ENCODE measurements at places on chromosomes 16 and 17. TPM values are rescaled to one million over a fixed set of nuclear protein-coding genes. Genes with fewer than 3 reads are reported as not detected.

GRCh38 chr16:59604354-59604753, 870.2 kb upstream of the GOT2 start:
- no peaks in the 10 kb centered on the region for H3K36me3 ChIP-seq
- no peaks in the 10 kb centered on the region for H3K4me1 ChIP-seq
- DNase-seq = no peak
- no peak overlapping the region for H3K27ac ChIP-seq

GRCh38 chr16:630815-631405, at the start of gene WFIKKN1:
WFIKKN1 (plus strand) TSS chr16:630985; CDS start chr16:631254, 269 bp downstream.
- no peaks in the 10 kb centered on the region for H3K27me3 ChIP-seq
- no peaks in the 10 kb centered on the region for H3K36me3 ChIP-seq
- DNase-seq = no peak
- H3K27ac ChIP-seq = no peak within 1 kb of the TSS
- H3K4me3 ChIP-seq = peak within 1 kb of the TSS; percentile 36

GRCh38 chr17:51926448-51926847, 232.1 kb downstream of the CA10 start:
- peaks cover 7% of the 10 kb centered on the region for H3K27me3 ChIP-seq
- no peak overlapping the region for H3K27ac ChIP-seq
- DNase-seq = no peak
- no peak overlapping the region for H3K4me3 ChIP-seq

GRCh38 chr17:58277107-58277801, 3.5 kb downstream of the MPO start:
- DNase-seq = no peak
- H3K4me3 ChIP-seq = no peak overlapping the region
- peaks cover 28% of the 10 kb centered on the region for H3K27me3 ChIP-seq

DNA sequence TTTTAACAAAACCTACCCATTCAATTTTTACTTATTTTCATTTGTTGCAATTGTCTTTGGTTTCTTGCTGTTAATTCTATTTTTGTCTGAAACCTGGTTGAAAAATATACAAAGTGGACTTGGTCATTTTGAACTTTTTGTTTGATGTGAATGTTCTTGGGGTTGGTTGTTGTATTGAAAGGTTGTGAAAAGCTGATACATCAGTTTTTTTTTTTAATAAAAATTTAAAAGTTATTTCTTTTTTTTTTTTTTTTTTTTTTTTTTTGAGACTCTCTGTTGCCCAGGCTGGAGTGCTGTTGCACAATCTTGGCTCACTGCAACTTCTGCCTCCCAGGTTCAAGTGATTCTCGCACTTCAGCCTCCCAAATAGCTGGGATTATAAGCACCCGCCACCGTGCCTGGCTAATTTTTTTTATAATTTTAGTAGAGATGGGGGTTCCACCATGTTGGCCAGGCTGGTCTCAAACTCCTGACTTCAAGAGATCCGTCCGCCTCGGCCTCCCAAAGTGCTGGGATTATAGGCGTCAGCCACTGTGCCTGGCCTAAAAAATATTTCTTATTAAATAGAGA, 28.9 kb downstream of the WIPF2 start:
- H3K4me1 ChIP-seq = peaks cover 32% of the 10 kb centered on the region
- H3K36me3 ChIP-seq = no peaks in the 10 kb centered on the region
- H3K4me3 ChIP-seq = no peak overlapping the region
- DNase-seq = no peak
- no peaks in the 10 kb centered on the region for H3K27me3 ChIP-seq
- no peak overlapping the region for H3K27ac ChIP-seq

DNA sequence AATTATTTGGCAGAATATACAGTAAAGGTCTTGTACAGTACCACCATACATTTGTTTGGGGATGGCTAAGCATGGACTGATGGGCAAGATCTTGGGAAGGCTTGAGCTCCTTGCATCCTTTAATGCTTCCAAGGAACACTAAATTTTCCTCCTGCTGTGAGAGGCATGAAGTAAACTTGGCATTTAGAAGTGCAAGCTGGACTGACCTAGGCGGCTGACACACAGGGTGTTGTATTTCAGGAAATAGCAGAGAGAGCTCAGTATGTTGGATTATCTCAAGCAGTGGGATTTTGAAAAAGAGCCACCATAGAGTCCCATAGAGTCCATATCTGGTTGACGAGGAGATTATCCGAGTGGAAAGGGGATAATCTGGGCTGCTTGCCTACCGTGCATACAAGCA, 2137.1 kb downstream of the TP53TG3F start:
- no peak overlapping the region for H3K27ac ChIP-seq
- no peaks in the 10 kb centered on the region for H3K4me1 ChIP-seq
- no peak overlapping the region for H3K4me3 ChIP-seq
- no peaks in the 10 kb centered on the region for H3K27me3 ChIP-seq
- no peak for DNase-seq

DNA sequence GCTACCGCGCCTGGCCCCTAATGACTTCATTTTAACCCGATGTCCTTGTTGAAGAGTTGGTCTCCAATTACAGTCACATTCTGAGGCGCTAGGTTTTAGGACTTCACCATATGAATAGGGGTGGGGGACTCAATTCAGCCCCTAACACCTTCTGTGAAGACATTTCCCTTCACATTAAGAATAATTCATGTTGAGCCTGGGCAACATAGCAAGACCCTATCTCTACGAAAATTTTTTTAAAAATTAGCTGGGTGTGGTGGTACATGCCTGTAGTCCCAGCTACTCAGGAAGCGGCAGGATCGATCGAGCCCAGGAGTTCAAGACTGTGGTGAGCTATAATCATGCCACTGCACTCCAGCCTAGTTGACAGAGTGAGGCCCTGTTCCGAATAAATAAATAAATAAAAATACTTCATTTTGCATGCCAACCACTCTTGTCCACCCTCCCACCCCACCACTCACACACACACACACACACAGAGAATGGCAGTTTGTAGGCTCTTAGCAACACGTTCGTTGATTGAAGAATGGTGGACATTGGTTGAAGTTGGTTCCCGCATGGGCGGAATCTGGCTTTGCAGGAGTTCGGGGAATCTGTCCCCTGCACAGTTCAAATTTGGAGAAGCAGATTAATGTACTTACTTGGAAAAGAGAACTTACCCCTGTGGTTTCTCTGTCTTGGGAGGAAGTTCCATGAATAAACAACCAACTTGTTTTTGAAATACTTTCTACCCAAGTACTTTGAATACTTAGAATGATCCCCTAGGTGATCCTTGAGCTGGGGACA, 27.8 kb upstream of the TVP23A start:
- H3K36me3 ChIP-seq = no peaks in the 10 kb centered on the region
- no peak overlapping the region for H3K27ac ChIP-seq
- no peak for DNase-seq
- H3K4me1 ChIP-seq = no peaks in the 10 kb centered on the region
- H3K4me3 ChIP-seq = no peak overlapping the region

DNA sequence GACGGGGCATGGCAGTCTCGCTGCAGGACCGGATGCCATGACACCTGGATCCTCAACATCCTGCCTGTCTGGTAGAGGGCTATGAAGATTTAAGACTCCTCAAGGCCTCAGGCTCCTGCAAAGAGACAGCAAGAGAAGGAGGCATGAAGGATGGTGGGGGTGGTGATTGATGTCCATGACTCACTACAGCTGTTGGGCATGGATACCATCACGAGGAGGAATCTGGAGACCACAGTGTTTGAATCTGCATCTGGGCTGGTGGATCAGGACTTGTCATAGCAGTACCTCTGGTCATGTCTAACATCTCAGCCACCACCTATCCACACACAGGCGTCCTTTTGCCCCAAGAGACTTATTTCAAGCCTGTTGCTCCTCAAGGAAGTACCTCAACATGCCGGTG, 50.2 kb upstream of the WSCD1 start:
- peaks cover 18% of the 10 kb centered on the region for H3K27me3 ChIP-seq
- H3K27ac ChIP-seq = no peak overlapping the region
- no peaks in the 10 kb centered on the region for H3K36me3 ChIP-seq
- no peak for DNase-seq
- H3K4me3 ChIP-seq = no peak overlapping the region

DNA sequence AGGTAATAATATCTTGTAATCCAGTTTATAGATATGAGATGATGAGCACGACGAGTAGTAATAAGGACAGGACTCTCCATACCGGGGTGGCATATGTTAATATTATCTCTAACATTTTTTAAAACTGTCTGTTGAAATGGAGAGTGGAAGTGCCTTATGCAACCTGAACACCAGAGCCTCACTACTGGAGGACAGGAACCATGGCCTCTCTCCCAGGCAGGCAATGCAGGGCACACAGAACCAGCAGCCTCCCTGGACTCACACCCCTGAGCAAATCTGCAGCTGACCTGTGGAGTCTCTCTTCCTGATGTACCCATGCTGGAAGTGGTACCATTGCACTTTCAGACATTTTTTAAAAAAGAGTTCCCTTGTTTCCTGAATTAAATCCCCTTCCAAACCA, 55.2 kb upstream of the ERN1 start:
- no peak overlapping the region for H3K4me3 ChIP-seq
- peaks cover 21% of the 10 kb centered on the region for H3K36me3 ChIP-seq
- H3K4me1 ChIP-seq = peaks cover 20% of the 10 kb centered on the region

DNA sequence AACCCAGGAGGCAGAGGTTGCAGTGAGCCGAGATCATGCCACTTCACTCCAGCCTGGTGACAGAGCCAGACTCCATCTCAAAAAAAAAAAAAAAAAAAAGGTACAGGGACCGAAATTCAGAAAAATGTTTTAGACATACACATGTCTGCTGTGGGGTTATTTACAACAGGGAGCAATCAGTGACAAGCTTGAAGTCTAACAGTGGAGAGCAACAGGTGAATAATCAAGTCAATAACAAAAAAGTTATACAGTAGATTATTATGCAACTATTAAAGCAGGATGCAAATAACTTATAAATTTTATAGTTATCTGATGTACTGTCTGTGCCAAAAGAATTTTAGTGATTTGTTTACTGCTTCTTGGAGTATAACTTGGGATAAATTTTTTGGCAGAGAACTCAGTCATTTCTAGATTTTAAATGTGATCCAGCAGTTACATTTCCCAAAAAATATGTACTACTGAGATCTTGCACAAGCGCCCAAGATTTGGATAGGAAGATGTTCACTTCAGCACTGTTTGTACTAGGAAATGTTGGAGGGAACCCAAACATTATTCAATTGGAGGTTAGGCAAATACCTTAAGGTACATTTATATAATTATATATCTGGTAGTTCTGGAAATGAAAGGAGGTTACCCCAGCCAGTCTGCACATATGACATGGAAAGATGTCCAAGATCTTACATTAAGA, 34.1 kb downstream of the EEF2K start:
- DNase-seq = no peak
- H3K27me3 ChIP-seq = no peaks in the 10 kb centered on the region
- H3K4me1 ChIP-seq = no peaks in the 10 kb centered on the region
- H3K36me3 ChIP-seq = peaks cover 3% of the 10 kb centered on the region

- no peaks in the 10 kb centered on the region for H3K4me1 ChIP-seq
- no peaks in the 10 kb centered on the region for H3K36me3 ChIP-seq
- no peak overlapping the region for H3K27ac ChIP-seq
- DNase-seq = no peak
These were observed 438.0 kb upstream of the MAF start for GRCh38 chr16:80038566-80038965.

DNA sequence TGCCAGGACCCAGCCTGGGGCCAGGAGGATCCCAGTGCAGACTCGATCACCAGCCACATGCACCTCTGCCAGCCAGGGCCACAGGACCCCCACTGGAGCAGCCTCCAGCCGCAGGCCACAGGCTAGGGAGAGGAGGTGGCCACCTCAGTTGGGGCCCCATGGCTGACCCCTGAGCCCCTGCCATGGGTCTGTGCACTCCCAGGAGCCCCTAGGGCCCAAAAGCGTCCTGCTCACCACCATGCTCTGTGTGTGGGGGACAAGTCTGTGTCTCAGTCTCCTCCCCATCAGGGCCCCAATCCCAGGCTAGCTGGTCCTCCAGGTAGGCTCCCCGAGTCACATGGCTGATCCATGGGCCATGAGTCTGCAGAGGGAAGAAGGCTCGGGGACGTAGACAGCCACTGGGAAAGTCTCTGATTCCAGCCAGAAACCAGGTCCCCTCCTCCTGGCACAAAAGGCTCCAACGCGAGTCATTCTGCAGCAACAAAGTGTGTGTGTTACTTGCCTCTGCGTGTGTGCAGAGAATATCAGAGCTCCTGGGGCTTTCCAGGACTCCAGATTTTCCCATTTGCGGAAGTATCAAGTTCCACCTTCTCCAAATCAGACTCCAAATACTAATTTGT, 6.1 kb upstream of the PRSS8 start:
- peak overlapping the region; percentile 86 for H3K4me3 ChIP-seq
- H3K4me1 ChIP-seq = peaks cover 9% of the 10 kb centered on the region
- H3K36me3 ChIP-seq = no peaks in the 10 kb centered on the region
- no peak for DNase-seq
- peaks cover 7% of the 10 kb centered on the region for H3K27me3 ChIP-seq

DNA sequence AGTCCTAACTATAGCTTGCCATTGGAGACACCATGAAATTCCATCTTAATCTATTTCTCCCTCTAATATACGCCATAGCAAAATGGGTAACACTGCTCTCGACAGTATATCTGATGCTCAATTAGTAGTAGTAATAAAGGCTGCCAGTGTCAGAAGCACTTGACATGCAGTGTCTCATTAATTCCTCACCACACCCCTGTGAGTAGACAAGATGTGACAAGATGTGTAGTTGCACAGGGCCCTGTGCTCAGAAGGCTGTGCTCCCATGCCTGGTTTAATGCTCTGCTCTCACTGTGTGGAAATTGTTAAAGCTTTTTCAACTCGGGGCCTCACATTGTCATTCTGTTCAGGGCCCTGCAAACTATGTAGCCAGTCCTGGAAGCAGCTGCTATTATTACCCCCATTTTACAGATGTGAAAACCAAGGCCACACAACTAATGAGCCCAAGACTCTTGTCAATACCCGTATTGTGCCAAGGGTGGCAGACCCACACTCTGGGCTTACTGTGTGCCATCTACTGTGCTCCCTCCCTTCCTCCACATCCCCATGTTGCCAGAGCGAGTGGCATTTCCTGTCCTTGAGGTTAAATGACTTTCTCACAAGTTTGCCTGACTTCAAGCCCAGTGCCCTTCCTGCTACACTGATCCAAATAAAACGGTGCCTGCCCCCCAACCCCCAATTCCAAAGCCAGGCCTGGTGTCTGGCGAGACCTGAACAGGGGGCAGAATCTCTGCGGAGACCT, 287.3 kb upstream of the CCL2 start:
- H3K4me3 ChIP-seq = no peak overlapping the region
- peaks cover 4% of the 10 kb centered on the region for H3K4me1 ChIP-seq
- H3K27ac ChIP-seq = no peak overlapping the region

- no peaks in the 10 kb centered on the region for H3K36me3 ChIP-seq
- H3K4me3 ChIP-seq = no peak overlapping the region
- H3K4me1 ChIP-seq = peaks cover 11% of the 10 kb centered on the region
- peaks cover 3% of the 10 kb centered on the region for H3K27me3 ChIP-seq
- no peak overlapping the region for H3K27ac ChIP-seq
- DNase-seq = no peak
These were observed 354.6 kb upstream of the CDH11 start for GRCh38 chr16:65476448-65476955.

- H3K4me1 ChIP-seq = no peaks in the 10 kb centered on the region
- no peak overlapping the region for H3K4me3 ChIP-seq
- DNase-seq = no peak
- no peak overlapping the region for H3K27ac ChIP-seq
- H3K36me3 ChIP-seq = no peaks in the 10 kb centered on the region
These were observed 22.9 kb upstream of the CPPED1 start for GRCh38 chr16:12826559-12826958.

The FN3K gene
- 30.3 TPM for total RNA-seq

The CPNE7 gene
- total RNA-seq = 6.5 TPM

The RFNG gene
- total RNA-seq = 43.4 TPM

The NFE2L1 gene
- total RNA-seq = 111 TPM

The CD300LG gene
- total RNA-seq = not detected

The PKMYT1 gene
- total RNA-seq = 25.1 TPM

The AOC2 gene
- total RNA-seq = 3.4 TPM

Measured in type B pancreatic cell (in vitro differentiated cells).